SK-N-SH (cell line): ENCODE measurements at places on chromosomes 16 and 17. TPM values are rescaled to one million over a fixed set of nuclear protein-coding genes. Genes with fewer than 3 reads are reported as not detected.

DNA sequence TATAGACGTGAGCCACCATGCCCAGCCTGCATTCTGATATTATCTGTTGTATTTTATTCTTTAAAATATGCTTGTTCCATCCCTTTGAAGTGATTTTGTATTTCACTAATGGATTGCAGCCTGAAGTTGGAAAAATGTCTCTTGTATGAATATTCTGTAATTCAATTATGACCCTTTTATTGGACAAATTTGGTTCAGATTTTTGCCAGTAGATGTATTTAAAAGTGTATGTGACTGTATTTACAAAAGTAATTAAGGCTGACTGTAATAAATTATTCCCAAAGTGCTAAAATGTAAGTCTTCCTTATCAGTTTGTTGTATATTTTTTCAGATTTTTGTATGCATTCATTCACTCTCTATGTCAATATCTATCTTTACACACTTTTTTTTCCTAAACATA lies 23.8 kb downstream of the PPM1E start:
- peak; percentile 24 for DNase-seq
- H3K4me1 ChIP-seq: no peaks in the 10 kb centered on the region
- no peaks in the 10 kb centered on the region for H3K36me3 ChIP-seq
- no peak overlapping the region for H3K27ac ChIP-seq
- H3K27me3 ChIP-seq: no peaks in the 10 kb centered on the region

GRCh38 chr17:9944704-9945103 lies 39.6 kb upstream of the RCVRN start:
- H3K27me3 ChIP-seq: peaks cover 4% of the 10 kb centered on the region; the same call in 1 of the 2 replicates
- no peak overlapping the region for H3K27ac ChIP-seq
- no peak overlapping the region for H3K4me3 ChIP-seq
- H3K4me1 ChIP-seq: no peaks in the 10 kb centered on the region

DNA sequence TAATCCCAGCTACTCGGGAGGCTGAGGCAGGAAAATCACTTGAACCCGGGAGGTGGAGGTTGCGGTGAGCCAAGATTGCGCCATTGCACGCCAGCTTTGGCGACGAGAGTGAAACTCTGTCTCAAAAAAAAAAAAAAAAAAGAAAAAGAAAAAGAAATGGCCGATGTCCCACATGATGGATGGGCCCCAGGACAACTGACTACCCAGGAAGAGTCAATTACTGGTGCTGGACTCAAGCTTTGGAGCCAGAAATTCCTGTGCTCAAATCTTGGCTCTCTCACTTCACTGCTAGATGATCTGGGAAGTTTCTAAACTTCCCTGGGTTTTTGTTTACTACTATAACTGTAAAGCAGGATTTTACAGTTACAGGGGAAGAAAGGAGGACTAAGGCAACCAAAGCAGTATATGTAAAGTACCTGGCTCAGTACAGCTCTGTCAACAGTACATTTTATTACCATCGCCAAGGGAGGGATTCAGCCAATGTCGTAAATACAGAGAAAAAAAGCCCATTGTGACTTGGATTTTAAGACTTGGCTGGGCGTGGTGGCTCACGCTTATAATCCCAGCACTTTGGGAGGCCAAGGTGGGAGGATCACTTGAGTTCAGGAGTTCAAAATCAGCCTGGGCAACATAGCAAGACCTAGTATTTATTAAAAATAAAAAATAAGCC lies 11.9 kb downstream of the C16orf86 start:
- DNase-seq: no peak
- no peak overlapping the region for H3K27ac ChIP-seq
- H3K36me3 ChIP-seq: peaks cover 12% of the 10 kb centered on the region; the same call in 1 of the 2 replicates
- no peaks in the 10 kb centered on the region for H3K27me3 ChIP-seq
- H3K4me1 ChIP-seq: peaks cover 7% of the 10 kb centered on the region; the same call in 1 of the 2 replicates

The DNAAF1 gene
- polyA plus RNA-seq: 0.26 and 0.35 TPM in 2 replicates

The MILR1 gene
- 4.9 and 6.0 TPM in 2 replicates for polyA plus RNA-seq

The C16orf96 gene
- 0.05 TPM in 2 replicates for polyA plus RNA-seq

The SREBF1 gene
- polyA plus RNA-seq: 15.9 and 20.4 TPM in 2 replicates
